Cerebellar nuclear complex (tissue), 1 donor: ENCODE measurements at places on chromosomes 1 and 21.

- DNase-seq, result no peak
These were observed 16.0 kb upstream of the OLIG1 start for GRCh38 chr21:33053951-33054350.

DNA sequence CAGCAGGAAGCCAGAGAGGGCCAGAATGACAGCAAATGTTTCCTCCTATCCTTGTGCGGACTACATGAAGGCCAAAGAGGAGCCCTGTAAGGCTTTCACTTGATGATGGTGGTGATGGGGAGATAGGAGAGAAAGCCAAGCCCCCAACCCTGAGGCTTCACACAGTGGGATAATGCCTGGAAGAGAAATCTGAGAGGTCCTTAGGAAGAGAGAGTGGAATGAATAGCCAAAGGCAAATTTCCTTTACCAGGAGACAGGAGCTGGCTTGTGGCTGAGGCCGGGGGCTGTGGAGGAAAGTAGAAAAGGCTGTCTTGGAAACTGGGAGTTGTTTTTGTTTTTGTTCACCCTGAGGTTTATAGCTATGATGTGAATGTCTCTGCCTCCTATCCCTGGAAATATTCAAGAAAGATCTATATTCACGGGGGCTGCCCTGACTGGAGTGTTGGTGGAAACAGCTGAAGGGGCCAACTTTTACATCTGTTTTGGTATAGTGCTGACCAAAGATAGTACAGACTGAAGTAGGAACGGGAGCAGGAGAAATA lies 13.0 kb upstream of the RNF19B start:
- DNase-seq, result no peak

- no peak for DNase-seq
These were observed 329.4 kb upstream of the CHRM3 start for GRCh38 chr1:239056940-239057339.

- DNase-seq, result no peak
These were observed 73.4 kb upstream of the F3 start for GRCh38 chr1:94614996-94615395.

DNA sequence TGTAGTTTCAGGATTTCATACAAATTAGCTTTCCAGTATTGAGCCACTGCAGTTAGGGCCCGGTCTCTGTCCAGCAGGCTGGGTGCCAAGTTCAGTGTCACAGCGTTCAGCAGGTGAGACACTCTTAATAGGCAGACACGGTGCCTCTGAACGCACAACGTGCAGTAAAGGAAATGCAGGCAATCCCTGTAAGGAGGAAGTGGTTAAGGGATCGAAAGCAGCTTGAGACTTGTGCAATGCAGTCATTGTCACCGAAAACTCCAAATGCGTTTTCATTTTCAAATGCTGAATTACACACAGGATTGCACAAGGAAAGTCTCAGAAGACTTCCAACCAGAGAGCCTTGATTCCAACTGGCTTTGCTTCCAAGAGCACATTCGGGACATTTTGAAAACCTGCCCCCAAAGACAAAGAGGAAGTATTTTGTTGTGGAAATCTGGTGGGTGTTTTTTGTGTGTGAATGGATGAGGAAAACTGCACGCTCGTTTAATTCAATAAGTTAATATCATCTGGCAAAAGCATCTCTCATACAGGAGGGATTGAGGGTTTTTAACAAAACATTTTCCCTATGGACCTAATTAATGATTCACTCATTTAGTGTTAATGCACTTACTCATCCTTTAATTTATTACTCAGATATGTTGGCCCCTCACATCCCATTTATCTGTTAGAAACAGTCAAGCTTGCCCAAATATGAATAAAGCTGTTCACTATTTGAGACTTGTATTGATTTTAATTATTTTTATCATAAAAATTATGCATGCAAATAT lies 61.6 kb downstream of the PTGS2 start:
- no peak for DNase-seq

DNA sequence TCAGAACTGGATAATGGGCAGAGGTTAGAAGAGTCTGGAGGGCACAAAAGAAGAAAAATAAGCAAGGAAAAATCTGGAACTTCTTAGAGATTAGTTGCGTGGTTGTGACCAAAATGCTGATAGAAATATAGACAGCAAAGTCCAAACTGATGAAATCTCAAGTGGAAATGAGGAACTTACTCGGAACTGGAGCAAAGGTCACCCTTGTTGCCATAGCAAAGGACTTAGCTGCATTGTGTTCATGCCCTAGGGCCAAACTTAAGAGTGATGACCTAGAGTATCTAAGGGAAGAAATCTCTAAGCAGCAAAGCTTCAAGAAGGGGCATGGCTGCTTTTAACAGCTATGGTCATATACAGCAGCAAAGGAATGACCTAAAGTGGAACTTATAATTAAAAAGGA lies 180.0 kb downstream of the TTLL7 start:
- DNase-seq, result no peak

GRCh38 chr21:39651206-39651605 lies 38.5 kb downstream of the B3GALT5 start:
- no peak for DNase-seq

DNA sequence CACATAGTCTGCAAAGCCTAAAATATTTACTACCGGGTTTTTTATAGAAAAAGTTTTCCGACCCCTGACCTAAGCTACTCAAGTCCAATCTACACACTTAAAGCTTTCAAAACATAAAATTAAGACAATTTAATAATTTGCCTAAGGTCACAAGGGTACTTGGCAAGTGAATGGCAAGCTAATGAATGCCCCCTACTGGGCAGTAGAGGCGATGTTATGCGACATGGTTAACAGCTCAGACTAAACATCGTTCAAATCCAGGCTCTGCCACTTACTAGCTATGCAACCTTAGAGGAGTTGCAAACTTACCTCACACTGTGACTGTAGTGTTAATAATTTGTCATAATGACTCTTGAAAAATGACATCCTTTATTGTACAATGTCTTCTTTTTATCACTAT lies 317.2 kb upstream of the NFIA start:
- no peak for DNase-seq

DNA sequence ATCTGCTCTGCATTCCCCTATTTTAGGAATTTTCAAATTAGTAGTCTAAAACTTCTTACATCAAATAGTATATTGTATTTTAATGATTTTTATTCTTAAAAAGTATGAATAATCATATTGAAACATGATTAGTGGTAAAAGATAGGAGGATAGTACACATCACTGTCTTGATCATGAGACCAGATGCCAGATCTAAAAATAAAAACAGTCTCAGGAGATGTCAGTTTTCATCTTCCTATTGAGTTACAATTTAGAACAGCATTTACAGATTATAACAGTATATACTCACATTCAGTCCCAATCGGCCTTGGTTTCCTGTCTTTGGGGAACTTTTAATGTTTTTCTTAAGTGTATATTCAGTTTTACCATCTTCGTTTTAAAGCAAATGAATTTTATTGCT lies 95.9 kb downstream of the USP25 start:
- no peak for DNase-seq

- DNase-seq, result no peak
These were observed 466.6 kb upstream of the C1orf87 start for GRCh38 chr1:60540141-60540540.

- no peak for DNase-seq
These were observed 52.1 kb upstream of the LAPTM5 start for GRCh38 chr1:30809514-30810263.
